ENCODE measurements at places on chromosomes 1 and 21.

DNA sequence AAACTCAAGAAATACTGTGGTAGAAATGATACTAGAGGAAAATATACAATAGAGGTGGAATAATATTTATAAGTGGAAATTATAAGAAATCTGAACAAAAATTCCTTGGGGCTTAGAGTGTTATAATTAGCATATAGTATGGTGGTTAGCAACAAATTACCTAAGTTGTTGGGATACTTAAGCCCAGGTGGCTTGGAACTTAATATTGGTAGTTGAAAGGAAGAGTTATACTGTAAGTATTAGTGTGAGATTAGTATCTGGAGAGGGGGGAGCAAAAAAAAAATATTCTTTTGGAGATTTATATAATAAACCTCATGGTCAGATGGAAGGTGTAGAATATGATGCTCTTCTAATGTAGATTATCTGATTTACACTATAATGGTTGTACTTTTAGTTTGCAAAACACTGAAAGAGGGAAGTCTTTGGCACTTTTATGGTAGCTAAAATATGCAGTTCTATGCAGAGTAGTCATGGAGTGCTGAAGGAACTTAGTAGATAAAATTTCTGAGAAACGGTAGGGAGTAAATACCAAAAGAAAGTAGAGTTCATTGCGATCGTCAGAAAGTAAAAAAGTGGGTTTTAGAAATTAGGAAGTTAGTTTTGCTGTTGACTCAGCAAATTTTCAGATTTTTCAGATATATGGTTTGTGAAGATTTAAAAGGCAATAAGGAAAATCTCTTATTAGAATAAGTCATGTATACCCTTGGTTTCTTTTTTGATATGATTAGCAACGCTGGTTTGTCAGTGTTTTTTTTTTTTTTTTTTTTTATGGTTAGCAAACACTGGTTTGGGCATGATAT, 45.7 kb downstream of the MTF2 start:
- DNase-seq: no peak

GRCh38 chr1:100074604-100075395, 57.9 kb downstream of the SASS6 start:
- no peak for DNase-seq

DNA sequence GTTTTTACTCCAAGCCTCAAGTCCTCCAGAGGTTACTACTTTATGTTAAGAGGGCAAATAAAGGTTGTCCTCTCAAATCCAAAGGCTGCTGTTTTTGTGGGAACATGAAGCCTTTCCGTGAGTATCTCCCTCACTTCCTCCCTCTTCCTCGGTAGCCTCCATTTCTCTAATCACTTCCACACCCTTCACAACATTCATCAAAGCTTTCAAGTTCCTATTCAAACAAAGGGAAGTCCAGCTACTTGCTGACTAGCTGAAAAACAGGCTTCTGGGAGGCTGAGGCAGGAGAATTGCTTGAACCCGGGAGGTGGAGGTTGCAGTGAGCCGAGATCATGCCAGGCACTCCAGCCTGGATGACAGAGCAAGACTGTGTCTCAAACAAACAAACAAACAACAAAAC, 6.6 kb upstream of the CD48 start:
- no peak for DNase-seq

DNA sequence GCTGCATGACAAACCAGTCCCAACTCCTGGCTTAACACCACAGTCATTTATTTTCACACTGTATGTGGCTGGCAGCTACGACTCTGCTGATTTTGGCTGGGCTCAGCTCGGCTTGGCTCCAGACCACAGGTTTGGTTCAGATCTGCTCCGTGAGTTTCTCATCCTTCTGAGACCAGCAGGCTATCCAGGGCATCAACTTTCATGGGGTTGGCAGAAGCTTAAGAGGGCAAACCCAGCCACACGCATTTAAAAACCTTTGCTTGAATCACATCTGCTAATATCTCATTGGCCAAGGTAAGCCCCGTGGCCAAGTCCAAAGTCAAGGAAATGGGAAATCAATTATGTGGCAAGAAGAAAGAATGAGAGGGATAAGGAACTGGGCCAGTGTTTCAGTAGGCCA, 574.2 kb downstream of the MATN1 start:
- DNase-seq: no peak

DNA sequence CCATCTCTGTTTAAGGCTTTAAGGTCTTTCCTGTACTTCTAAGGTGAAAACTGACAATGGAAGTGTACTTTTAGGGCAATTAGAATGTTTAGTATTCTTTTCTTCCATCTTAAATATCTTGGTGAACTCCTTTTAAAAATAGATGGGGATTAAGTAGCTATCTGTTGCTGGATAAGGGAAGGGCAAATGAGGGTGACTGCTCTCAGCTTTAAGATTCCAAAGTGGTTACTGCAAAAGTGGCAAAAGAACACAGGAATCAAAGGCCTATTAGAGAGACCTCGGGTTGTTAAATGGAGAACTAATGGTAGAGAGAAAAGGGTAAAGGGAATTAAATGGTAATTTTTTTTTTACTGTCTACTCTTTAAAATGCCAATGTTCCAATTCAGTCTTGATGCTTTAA, 774.1 kb upstream of the B3GALT2 start:
- DNase-seq: no peak

DNA sequence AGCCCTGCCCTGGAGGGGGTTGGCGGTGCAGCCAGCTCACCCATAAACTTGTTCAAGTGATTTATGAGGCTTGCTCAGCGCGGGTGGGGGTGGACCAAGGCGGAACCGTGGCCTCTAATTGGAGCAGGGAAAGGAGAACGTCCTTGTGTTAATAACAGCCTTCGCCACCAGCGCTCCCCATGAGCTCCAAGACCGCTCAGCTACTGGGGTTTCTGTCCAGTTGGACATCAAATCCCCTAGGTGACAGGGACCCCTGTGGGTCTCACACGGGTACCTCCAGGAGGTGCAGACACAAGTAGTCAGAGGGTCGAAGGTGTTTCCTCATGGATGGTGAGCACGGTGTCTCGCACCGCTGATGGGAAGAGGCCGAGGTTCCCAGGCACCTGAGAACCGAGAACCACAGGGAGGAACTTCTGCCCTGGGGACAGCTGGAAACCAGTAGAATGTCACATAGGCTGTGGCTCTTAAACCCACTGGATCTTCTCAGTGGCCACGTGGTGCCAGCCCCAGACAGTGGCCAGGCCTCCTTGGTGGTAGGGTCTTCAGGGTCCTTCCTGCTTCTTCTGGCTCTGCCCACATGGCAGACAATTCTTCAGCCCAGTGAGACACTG, 3.7 kb upstream of the ACTRT2 start:
- DNase-seq: no peak

GRCh38 chr1:218971156-218971555, 202.5 kb upstream of the LYPLAL1 start:
- no peak for DNase-seq

DNA sequence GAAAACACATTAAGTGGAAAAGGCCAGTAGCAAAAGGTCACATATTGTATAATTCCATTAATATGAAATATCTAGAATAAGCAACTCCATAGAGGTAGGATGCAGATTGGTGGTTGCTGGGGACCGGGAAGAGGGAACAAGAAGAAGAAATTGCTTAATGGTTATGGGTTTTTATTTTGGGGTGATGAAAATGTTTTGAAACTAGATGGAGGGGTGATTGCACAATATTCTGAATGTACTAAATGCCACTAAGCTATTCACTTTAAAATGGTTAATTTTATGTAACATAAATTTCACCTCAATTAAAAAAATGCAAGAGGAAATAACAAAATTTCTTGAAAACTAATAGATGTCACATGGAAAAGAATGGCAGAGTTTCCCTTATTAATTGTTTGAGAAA, 6.7 kb downstream of the KIAA0040 start:
- no peak for DNase-seq

GRCh38 chr1:106768501-106768900, 288.0 kb upstream of the PRMT6 start:
- DNase-seq: no peak
